ENCODE measurements at places on chromosomes 2 and 18. TPM values are rescaled to one million over a fixed set of nuclear protein-coding genes. Genes with fewer than 3 reads are reported as not detected.
A peak's percentile ranks its signal among the peaks of the same experiment; 100 is the strongest.

The TMEM169 gene
- 0.40 TPM for total RNA-seq

DNA sequence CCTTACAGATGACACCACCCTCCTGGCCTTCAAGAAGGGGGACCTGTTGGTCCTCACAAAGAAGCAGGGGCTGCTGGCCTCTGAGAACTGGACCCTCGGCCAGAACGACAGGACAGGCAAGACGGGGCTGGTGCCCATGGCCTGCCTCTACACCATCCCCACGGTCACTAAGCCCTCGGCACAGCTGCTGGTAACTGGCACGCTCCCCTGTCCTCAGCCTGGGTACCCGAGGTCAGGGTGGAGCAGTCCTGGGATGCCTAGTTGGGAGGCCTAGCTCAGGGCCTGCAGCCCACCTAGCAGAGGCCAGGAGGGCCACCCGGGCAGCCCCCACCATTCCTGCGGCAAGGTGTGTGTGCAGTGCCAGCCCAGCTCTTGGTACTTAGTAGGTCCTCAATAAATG lies 16.3 kb upstream of the GPR17 start:
- DNase-seq: no peak

GRCh38 chr2:35787302-35788031 lies 568.1 kb upstream of the CRIM1 start:
- DNase-seq: peak; percentile 14

DNA sequence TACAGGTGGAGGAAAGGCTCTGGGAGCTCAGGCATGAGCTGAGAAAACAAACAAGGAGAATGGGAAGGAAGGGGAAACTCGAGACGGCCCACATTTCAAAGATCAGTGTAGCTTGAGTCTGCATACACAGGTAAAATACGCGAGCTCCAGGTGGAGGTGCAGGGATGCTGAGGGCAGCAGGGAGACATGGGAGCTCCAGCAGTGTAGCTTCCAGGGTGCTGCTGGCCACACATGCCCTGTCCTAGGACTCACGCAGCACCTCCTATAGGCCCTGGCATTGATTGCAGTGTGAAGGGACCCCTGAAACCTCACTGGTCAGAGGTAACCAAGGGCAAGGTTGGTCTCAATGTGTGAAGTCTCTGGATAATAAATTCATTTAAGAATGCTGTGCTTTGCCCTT lies 362.8 kb upstream of the HS6ST1 start:
- no peak for DNase-seq

- peak; percentile 82 for DNase-seq
These were observed 812 bp upstream of the KCNG3 start for GRCh38 chr2:42494355-42495233.

DNA sequence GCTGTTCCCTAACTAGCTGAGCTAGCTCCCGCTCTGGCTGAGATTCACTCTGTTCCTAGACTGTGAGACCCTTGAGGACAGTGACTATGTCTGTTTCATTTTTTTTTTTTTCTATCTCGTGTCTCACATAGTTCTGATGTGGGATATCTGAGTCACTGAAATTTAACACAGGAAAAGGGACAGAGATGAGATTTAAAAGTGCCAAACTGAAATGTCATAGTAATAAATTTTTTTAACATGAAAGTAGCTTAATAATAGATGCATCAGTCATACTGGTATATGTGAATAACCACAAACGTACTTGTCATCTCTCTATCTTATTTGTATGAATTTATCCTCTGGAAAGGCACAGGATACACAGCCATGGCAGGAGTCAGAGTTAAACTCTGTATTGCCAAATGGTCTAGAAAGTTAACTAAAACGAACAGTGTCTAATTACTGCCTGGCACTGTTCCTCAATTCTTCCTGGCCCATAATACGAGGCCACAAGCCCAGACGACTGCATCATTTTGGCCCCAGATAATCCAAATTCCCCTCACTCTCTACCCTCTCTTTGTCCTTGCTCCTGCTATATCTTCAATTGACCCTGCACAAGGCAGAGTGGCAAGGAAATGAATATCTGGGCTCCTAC lies 87.5 kb downstream of the SATB2 start:
- no peak for DNase-seq

The FLACC1 gene
- total RNA-seq: not detected

GRCh38 chr18:44819944-44820510 lies 139.3 kb downstream of the SETBP1 start:
- peak; percentile 5 for DNase-seq

DNA sequence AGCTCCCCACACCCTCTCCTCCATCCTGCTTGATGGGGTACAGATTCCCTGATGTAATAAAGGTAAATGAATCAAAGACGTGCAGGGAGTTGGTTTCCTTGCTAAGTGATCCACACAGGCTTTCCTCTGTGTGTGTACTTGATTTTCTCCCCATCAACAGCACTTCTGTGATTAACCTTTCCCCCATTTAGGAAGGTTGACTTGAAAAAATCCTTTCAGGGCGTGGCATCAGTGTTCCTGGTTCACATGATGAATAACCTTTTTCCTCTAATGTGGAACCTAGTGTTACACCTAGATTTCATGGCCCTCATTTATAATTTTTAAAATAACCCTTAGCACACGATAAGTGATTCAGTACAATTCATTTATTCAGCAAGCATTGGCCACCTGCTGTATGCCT lies 115.0 kb downstream of the ICA1L start:
- no peak for DNase-seq

GRCh38 chr18:9586814-9587213 lies 27.5 kb downstream of the PPP4R1 start:
- DNase-seq: no peak

- no peak for DNase-seq
These were observed 383.4 kb upstream of the TRIB2 start for GRCh38 chr2:12333293-12333692.

DNA sequence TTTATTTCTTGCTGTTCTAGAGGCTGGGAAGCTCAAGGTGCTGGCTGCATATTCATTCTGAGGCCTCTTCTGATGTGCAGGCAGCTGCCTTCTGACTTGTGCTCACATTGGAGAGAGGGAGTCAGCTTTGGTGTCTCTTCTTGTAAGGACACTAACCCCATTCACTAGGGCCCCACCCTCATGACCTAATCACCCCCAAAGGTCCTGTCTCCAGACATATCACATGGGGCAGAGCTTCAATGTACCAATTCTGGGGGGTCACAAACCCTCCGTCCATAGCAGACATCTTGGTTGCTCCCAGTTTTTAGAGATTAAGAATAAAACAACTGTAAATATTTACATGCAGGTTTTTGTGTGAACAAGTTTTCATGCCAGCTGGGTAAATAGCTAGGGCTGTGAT lies 109.1 kb downstream of the RTP5 start:
- DNase-seq: no peak

The RIT2 gene
- total RNA-seq: not detected

The CNDP1 gene
- not detected for total RNA-seq

GRCh38 chr2:46813680-46814079 lies 101.9 kb downstream of the MCFD2 start:
- no peak for DNase-seq

GRCh38 chr2:120150040-120150482 lies 73.1 kb downstream of the TMEM185B start:
- DNase-seq: no peak

The LYPD6B gene
- total RNA-seq: 8.0 TPM

The PSMD14 gene
- total RNA-seq: 347 TPM

The TMEM237 gene
- 173 TPM for total RNA-seq

- DNase-seq: no peak
These were observed 43.5 kb upstream of the ID2 start for GRCh38 chr2:8638327-8638726.

The ERBB4 gene
- 0.06 TPM for total RNA-seq

The SERPINB3 gene
- total RNA-seq: not detected

The SULT1C2 gene
- total RNA-seq: 1.0 TPM

DNA sequence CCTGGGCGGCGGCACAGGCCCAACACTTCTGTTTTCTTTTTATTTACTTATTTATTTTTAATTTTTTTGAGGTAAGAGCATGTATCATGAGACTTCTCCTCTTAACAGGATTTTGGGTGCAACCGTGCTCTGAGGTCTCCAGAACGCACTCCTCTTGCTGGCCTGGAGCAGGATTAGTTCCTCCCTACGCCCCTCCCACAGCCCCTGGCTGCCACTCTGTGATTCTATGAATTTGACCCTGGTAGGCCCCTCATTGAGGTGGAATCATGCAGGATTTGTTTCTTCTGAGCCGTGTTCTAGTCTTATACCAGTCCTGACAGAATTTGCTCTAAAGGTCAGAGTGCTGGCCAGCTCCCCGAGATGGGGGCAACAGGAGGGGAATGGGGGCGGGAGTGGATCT lies 106.5 kb upstream of the HS6ST1 start:
- no peak for DNase-seq

GRCh38 chr18:59846814-59847490 lies 52.8 kb upstream of the PMAIP1 start:
- DNase-seq: peak; percentile 77

The SERPINB11 gene
- not detected for total RNA-seq

DNA sequence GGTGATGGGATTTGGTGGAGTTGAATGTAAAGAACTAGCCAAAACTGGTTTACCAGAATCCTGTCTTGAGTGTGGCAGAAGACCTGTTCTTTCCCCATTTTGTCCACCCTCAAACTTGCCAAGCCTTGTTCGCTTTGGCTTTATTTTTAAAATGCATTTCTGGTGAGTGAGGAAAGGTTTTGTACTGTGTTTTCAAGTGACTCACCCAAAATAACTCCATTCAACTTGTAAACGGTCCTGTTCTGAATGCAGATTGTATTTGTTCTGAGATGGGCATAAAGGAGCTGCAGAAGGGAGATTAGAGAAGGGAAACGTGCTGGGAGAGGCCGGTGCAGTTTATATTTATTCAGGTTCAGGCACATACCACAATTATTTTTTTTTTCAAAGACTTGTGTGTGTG lies 5.3 kb upstream of the ITPRID2 start:
- DNase-seq: no peak

GRCh38 chr2:143475041-143475776 lies 346.0 kb downstream of the ARHGAP15 start:
- no peak for DNase-seq

GRCh38 chr2:6826081-6826913 lies 39.4 kb downstream of the CMPK2 start:
- DNase-seq: peak; percentile 57

- no peak for DNase-seq
These were observed 104.1 kb upstream of the OTOS start for GRCh38 chr2:240244543-240244942.

DNA sequence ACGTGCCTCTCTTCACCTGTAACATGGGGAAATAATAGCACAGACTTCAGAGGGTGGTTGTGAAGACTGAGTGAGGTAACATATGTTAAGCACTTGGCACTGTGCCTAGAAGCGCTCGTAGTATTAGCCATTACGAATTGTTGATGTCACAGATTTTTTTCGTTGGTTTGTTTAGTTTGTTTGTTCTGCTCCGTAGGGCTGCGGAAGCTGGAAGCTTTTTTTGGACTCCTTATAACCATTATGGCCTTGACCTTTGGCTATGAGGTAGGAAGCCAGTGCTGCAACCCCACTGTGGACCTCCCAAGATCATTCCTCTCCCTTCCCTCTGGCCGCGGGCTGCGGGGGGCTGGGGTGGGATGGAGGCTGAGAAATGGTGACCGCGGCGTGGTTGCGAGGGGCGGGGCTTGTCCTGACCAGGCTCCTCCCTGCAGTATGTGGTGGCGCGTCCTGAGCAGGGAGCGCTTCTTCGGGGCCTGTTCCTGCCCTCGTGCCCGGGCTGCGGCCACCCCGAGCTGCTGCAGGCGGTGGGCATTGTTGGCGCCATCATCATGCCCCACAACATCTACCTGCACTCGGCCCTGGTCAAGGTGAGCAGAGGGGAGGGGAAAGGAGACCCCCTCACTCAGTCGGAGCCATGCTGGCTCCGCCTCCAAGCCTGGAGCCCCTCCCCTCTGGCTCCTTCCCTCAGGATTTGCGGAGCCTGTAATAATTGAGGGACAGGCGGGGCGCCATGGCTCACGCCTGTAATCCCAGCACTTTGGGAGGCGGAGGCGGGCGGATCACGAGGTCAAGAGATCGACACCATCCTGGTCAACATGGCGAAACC lies 5.5 kb downstream of the SLC11A1 start:
- no peak for DNase-seq

The MGAT5 gene
- 23.2 TPM for total RNA-seq

- peak; percentile 13 for DNase-seq
These were observed 127.6 kb upstream of the LYPD1 start for GRCh38 chr2:132797556-132797955.

DNA sequence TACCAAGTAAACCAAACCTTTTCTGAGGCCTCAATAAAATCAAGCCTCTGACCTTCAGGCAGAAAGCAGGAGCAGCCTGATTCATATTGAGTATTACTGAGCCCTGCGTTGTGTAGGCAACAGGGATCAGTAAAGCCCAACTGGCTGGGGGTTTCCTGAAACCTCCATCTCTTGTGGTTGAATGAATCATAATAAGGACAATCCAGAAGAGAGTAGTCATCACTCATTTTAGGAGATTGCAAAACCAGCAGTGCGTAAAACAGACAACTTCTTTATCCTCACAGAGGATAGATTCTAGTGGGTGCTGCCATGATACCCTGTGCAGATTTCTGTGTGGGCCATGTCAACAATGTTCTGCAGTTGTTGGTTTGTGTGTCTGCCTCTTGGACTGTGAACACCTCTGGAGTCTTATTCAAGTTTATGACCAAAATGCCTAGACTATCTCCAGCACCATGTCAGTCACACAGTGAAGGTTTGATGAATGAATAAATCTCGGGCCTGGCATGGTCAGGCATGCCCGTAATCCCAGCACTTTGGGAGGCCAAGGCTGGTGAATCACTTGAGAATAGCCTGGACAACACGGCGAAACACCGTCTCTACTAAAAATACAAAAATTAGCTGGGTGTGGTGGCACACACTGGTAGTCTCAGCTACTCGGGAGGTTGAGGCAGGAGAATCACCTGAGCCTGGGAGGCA lies 51.8 kb upstream of the RAB27B start:
- peak; percentile 90 for DNase-seq

The LAMA3 gene
- total RNA-seq: 1.4 TPM

The GPR75 gene
- 2.8 TPM for total RNA-seq

The ANKRD30B gene
- not detected for total RNA-seq
